ENCODE measurements at places on chromosomes 13 and 19.

DNA sequence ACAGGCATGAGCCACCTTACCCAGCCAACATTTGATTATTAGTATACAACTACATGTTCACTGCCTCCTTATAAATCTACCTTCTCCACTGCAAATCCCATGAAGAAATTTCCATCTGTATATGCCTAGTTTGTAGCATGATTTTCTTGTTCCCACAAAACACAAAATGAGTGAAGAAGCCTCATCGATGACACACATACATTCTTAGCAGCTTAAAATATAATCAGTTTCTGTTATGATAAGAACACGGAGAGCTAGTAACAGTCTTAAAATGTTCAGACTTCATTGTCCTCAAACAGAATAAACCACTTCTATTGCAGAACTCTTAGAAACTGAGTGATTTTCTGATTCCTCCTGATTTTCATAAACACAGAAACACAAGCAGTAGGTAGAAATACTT, 740.5 kb downstream of the PCDH9 start:
- no peak for DNase-seq

DNA sequence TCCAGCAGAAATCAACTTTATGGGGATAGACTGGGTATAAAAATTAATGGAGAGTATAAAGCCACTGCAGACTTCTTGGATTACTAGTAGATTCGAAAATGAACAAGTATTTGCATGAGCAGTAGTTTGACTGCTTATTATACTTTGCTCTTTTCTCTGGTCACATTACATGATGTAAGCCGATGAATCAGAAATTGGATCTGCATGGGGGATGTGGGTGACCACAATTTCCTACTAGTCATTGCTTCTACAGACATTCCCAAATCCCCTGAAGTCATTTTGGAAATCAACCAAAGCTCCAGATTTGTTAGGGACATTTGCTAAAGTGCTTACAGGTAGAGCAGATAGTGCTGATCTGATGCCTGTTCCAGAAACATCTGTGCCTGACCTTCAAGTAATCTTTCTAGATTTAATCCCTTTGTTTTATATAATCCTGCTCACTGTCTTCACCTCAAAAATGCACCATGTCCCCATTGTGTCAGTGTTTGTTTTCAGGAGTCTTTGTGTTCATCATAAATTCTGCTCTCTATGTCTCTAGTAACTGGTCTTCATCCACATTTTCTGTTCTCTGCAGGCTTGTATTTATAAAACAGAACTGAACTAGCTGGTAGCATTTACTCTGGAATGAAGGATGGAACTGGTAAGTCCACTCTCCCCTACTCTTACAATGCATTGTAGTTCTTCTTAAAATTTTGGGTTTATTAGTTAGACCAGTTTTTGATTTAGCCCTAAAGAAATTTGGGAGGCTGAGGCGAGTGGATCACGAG, 201.5 kb upstream of the CSNK1A1L start:
- peak; percentile 95 for DNase-seq

DNA sequence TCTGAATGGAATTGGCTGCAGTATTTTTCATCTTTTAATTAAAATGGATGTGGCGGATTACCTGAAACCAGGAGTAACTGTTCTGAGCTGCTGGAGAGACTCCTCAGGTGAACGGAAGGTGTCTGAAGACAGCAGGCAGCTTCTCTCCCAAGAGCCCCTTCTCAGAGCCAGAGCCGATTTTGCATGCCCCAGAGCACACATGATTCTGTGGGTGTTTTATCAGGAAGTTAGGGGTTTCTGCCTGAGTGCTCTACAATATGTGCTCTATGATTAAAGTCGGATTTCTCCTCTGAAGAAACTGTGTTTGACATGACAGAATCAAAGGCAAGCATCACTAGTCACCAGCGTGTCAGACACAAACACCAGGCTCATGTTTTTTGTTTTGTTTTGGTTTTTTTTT, 60.7 kb upstream of the MCF2L start:
- no peak for DNase-seq

DNA sequence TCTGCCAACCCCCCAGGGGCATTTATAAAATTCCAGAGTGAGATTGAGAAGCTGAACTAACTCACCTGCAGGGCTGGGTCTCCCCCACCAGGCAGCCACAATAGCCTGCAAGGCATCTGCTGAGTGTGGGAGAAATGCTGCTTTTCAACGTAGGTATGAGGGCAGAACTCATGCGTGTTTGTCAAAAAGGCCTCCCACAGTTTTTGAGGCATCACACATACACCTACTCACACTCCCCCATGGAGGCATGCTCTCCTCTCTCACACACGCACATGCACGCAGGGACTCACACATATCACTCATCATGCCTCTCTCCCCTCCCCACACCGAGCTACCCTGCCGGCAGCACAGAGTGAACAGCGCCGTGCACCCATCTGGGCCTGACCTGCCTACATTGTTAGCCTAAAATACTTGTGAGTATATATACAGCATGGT, 390.5 kb downstream of the FGF9 start:
- no peak for DNase-seq

GRCh38 chr19:51687791-51688670, 5.1 kb upstream of the SPACA6 start:
- peak; percentile 67 for DNase-seq

GRCh38 chr19:46025835-46026234, 3.0 kb upstream of the PGLYRP1 start:
- DNase-seq, result no peak

- DNase-seq, result no peak
Observed at GRCh38 chr13:28494778-28495537, at the start of gene FLT1. TSS of gene FLT1 (minus strand) at chr13:28495128. CDS start at chr13:28494843, 285 bp downstream.

GRCh38 chr19:11138601-11139300, 16.8 kb downstream of the SPC24 start:
- DNase-seq, result peak; percentile 83

GRCh38 chr13:79830945-79831344, 350.0 kb downstream of the NDFIP2 start:
- DNase-seq, result no peak

DNA sequence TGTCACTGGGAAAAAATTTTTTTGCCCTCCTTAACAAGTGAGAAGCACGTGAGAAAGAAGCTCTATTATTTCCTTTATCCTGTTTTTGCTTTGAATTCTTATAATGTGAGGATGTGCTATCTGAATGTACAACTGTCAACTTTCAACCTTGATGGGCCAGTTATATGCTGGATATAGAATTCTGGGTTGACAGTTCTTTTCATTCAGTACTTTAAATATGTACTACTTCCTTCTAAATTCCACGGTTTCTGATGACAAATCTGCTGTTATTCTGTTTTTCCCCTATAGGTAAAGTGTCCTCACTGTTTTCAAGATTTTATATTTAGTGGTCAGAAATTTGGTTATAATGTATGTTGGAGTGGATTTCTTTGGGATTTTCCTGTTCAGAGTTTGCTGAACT, 29.9 kb downstream of the ZDHHC20 start:
- DNase-seq, result no peak

DNA sequence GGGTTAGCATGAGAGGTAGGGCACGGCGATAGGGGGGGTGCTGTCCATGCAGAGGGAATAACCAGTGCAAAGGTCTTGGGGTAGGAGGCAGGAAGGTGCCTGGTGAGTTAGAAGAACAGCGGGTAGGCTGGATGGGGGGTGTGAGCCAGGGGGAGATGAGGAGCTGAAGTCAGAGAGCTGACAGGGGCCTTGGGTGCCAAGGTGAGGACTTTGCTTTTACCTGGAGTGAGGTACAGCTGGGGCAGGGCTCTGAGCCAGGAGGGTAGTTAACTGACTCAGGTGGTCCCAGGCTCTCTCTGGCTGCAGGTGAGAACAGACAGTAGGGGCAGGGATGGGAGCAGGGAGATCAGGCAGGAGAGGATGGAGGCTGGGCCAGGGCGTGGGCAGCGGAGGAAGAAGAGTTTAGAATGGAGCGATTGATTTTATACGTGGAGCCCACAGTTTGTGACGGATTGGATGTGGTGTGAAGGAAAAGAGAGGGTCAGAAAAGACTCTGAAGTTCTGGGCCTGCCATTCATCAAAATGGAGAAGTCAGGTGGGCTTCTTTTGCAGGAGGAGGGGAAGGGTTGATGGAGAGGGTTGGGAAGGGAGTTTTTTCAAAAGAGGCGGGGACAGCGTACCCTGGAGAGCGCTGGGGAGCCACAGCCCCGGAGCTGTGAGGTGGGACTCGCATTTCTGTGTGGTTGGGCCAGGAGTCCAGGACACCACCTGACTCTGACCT, 1.2 kb upstream of the GRAMD1A start:
- DNase-seq, result no peak
